ENCODE measurements at places on chromosomes 16 and 17.

DNA sequence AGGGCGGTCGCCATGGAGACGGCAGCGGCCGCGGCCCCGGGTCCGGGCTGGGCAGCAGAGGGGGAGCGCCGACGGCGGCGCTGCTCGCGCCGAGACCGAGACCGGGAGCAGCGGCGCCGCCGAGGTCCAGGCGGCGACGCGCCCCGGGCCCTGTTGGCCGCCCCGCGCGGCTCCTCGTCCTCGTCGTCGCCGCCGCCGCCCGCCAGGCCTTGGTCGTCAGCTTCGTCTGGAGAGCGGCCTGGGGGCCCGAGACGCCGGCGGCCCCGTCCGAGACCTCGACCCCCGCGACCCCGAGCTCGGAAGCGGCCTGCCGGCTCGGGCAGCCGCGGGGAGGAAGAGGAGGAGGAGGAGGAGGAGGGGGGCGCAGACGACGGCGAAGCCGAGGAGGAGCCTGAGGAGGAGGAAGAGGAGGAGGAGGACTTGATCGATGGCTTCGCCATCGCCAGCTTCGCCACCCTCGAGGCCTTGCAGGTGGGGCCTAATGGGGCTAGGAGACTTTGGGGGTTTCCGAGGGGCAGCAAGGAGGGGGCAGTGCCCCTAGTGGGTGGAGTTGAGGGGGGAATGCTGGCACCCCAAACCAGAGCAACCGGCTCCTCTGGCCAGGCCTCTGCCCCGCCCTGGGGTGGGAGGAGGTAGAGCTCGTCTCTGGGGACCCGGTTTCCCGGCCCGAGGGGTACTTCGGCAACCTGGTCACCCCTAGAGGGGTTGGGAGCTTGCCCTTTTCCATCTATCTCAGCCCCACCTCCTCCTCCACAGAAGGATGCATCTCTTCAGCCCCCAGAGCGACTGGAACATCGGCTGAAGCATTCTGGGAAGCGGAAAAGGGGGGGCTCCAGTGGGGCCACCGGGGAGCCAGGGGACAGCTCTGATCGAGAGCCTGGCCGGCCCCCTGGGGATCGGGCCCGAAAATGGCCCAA, 1.5 kb downstream of the FBRS start:
- DNase-seq: no peak

DNA sequence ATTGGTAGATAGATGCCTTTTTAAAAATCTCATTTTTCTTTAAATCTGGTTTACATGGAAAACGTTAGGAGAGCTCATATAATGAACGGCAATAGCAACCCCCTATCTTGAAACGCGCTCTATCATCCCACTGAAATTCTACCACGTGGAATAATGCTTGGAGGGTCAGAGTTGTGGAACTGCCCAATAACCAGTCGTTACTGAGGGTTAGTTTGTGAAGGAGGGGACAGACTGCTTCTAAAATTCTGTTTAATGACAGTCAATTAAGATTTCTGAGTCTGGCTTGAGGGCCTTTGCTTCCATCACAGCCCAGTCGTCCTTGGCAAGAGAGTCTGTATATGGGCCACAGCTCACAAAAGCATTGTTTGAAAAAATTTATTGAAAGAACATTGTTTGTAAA, 482 bp downstream of the IRF8 start:
- DNase-seq: no peak

GRCh38 chr16:4572715-4573114, 16.6 kb downstream of the C16orf96 start:
- DNase-seq: peak; percentile 41

DNA sequence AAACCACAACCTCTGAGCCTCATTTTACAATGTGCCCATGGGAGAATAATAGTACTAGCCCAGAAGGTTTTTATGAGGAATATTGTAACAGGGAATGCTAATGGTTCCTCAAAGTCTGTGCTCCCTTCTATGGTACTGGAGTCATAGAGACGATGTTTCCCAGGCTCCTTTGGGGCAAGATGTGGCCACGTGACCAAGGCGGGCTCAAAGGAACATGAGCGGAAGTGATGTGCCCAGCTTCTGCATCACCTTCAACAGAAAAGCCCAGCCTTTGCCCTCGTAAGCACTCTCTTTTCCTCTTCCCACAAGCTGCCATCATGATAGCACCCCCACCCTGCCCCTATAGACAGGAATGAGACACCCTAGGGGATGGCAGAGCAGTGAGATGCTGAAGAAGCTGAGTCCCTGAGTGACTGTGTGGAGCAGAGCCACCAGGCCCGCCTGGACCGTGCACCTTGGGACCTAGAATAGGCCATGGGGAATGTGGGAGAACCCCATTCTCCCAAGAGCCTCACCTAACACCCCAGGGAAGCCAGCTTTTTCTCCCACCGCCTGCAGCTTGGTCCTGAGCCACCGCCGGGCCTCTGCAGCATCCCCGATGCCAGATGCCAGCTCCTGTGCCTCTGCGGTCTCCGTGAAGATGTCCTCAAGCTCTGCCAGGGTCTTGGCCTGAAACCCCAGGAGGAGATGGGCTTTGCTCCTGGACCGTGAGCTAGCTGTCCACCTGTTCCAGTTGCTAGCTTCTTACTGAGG, 22.2 kb upstream of the PIK3R6 start:
- DNase-seq: no peak

DNA sequence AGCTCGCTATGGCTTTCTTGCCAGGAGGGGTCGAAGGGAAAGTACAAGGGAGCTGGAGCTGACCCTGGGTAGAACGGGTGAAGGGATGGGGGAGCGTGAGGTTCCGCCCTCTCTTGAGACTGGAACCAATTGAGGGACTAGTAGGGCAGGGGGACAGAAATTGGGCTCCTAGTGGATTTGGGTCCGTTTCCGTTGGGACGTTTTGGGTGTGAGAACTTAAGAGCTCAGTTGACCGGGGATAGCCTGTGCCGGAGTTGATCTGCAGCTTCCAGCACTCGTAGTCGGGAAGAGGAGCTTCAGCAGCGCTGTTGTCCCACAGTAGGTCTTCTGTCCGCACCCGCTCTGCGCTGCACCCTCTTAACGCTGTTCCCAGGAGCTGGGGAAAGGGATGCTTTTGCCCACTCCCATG, 481 bp downstream of the CNTROB start:
- peak; percentile 36 for DNase-seq

DNA sequence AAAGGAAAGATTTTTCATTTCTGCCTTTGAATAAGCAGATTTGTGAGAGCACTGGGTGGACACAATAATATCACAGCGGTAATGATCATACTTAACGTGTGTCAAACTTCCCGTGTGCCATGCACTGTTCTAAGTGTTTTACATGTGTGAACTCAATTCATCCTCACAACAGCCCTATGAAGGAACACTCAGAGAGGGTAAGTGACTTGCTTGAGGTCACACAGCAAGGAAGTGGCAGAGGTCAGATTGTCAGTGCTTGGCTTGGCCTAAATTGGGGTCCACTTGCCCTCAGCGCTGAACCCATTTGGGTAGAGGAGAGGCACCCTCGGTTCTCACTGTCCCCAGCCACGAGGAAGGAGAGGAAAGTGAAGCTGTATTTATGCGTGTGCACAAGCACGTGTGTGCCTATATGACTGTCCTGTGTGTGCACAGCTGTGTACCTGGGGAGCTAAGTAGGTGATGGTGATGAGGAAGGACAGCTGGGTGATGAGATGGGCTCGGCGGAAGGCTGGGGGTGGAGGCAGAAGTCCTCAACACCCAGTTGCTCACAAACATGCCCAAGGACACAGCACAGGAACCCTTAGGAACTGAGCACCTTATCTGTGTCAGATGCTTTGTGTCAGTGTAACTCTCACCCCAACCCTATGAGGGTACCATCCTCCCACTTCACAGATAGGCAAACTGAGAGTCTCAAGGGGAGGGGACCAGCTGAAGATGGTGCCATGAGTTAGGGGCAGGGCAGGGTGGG, 9.8 kb upstream of the ADGRG3 start:
- no peak for DNase-seq

DNA sequence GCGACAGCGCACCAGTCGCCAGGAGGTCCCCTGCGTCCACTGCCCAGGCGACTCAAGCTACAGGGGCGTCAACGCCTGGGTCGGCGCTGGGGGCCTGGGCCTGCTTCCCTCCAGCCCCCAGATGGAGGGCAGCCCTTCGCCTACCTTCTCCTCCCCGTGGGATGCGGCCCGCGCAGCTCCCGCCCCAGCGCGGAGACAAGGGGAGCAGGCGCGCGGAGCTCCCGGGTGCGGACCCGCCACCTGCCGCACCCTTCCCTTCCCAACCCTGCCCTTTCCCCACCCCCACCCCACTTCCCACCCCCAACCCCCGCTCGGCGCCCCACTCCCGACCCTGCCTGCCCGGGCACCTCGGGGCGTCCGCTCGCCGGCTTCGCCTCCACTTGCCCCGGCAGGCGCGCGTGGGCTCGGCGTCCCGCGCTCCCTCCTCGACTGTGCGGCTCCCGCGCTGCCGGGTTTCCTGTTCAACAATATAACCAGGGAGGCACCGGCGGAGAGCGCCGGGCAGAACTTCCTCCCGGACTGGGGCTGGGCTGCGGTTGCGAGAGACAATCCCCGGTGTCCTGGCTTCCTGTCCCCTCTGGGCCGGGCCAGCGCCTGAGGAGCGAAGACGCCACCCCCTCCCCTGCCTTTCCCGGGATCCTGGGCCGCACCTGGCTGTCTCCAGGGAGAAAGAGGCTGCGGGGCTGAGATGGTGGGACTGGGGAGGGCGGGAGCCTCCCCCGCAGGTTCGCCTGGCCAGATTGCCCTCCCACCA, at the start of gene ARHGAP27:
Gene ARHGAP27 (minus strand): TSS at position 466 of the 754 bp plus-strand sequence. CDS start 2,591 bp downstream, outside the sequence.
- peak; percentile 65 for DNase-seq

- DNase-seq: no peak
Observed at GRCh38 chr16:64428463-64429113, 693.3 kb downstream of the CDH11 start.

DNA sequence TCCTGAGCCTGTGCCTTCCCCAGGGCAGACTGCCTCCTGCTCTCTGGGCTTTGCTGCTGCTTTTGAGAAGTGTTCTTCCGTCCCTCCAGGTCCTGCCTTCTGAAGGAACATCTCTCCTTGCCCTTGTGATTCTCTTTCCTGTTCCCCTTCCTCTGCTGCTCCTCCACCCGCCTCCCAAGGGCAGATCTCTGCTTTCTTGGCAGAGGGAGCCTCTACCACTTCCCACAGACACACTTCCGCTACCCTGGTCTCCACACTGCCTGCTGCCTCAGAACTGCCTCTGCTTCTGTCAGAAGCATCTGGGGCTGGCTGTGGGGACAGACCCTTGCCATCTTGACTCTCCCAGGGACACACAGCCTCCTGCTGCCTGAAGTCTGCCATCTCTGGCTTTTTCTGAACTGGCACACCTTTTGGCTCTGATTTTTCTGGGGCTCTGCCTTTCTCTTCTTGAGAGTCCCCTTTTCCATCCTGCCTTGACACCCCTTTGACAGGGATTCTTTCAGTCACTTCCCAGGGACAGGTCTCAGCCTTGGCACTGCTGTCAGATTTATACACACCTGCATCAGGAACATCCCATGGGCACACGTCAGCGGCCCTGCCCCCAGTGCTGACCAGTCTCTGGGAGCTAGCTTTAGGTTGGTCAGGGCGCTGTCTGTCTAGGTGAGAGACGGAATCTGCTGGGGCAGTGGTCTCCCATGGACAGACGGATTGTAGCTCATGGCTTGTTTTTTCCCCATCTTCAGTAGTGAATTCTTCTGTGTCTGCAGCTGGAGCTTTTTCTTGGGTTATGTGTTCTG, 16.6 kb downstream of the GPR179 start:
- peak; percentile 73 for DNase-seq

GRCh38 chr17:13740686-13741085, 139.0 kb upstream of the HS3ST3A1 start:
- DNase-seq: peak; percentile 12

DNA sequence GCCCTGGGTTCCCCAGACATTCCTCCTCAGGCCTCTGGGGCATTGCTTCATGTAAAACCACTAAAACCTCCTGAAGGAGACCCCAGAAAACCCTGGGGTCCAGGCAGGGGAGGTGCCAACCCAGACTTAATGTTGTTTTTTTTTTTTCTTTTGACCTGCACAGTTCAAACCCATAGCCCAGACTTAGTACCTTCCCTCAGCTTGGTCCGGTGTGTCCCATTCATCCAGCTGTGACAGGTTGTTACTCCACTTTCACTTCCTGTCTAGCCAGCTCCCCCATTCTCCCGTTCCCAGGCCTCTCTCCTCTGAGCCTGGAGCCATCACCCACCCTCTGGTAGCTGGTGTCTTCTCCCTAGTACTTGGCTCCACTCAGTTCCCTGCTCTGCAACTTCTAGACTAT, 4.8 kb downstream of the CDR2L start:
- peak; percentile 12 for DNase-seq
